ENCODE measurements at places on chromosomes 6 and 20. TPM values are rescaled to one million over a fixed set of nuclear protein-coding genes. Genes with fewer than 3 reads are reported as not detected.

DNA sequence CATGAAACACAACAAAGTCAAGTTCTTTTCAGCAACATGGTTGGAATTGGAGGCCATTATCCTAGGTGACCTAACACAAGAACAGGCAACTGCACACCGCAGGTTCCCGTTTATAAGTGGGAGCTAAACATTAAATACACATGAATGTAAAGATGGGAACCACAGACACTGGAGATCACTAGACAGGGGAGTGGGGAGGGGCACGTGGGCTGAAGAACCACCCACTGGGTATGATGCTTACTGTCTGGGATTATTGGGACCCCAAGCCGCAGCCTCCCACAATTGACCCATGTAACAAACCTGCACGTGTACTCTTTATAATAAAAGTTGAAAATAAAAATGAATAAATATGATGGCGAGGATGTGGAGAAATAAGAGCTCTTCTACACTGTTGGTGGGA, 8.6 kb upstream of the RAET1G start:
- H3K36me3 ChIP-seq, result no peaks in the 10 kb centered on the region
- no peaks in the 10 kb centered on the region for H3K4me1 ChIP-seq
- H3K27ac ChIP-seq, result no peak overlapping the region
- H3K4me3 ChIP-seq, result no peak overlapping the region
- peaks cover 48% of the 10 kb centered on the region for H3K27me3 ChIP-seq

DNA sequence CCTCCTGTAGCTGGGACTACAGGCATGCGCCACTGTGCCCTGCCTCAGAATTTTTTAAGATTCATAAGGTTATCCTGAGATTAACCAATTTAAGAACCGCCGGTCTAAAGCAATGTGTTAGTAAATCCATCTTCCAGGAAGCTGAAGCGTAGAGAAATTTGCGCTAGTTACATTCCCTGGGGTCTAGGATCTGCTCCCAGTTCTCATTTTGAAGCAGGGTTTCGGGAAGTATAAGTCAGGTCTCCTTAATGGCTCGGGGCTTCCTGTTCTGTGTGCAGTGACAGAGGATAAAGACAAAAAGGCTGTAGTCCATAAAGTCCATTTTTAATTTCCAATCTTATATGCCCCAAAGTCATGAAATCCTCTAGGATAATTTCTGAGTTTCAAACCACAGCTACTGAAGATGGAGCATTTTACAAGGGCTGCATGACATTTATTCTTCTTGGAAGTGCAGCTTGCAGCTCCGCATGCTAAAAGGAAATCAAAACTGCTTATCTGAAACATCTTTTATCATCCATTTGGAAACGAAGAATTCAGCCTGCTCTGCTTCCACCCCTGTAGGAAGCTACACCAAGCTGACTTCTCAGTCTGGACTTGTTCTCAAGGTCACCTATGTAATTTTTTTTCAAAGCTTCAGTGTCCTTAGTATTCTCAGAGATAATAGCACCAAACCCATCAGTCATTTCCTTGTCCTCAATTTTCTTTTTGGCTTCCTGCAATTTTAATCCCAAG, 326.1 kb downstream of the PRL start:
- H3K4me1 ChIP-seq, result peaks cover 9% of the 10 kb centered on the region
- H3K27ac ChIP-seq, result no peak overlapping the region
- H3K27me3 ChIP-seq, result no peaks in the 10 kb centered on the region

- no peak overlapping the region for H3K4me3 ChIP-seq
- H3K36me3 ChIP-seq, result peaks cover 2% of the 10 kb centered on the region
- H3K27me3 ChIP-seq, result no peaks in the 10 kb centered on the region
Observed at GRCh38 chr6:82958551-82958950, 107.1 kb downstream of the UBE3D start.

GRCh38 chr6:148608199-148608951, 138.5 kb upstream of the UST start:
- H3K4me1 ChIP-seq, result no peaks in the 10 kb centered on the region
- H3K27ac ChIP-seq, result no peak overlapping the region
- no peak overlapping the region for H3K4me3 ChIP-seq
- H3K27me3 ChIP-seq, result no peaks in the 10 kb centered on the region
- H3K36me3 ChIP-seq, result no peaks in the 10 kb centered on the region

GRCh38 chr20:37253087-37253486, 8.5 kb downstream of the GHRH start:
- no peak for DNase-seq
- H3K4me3 ChIP-seq, result no peak overlapping the region
- no peaks in the 10 kb centered on the region for H3K36me3 ChIP-seq
- H3K27me3 ChIP-seq, result peaks cover 2% of the 10 kb centered on the region

GRCh38 chr6:90093558-90094073, 199.3 kb downstream of the GJA10 start:
- peaks cover 6% of the 10 kb centered on the region for H3K27me3 ChIP-seq
- H3K27ac ChIP-seq, result no peak overlapping the region
- DNase-seq, result no peak
- H3K36me3 ChIP-seq, result no peaks in the 10 kb centered on the region
- no peak overlapping the region for H3K4me3 ChIP-seq

DNA sequence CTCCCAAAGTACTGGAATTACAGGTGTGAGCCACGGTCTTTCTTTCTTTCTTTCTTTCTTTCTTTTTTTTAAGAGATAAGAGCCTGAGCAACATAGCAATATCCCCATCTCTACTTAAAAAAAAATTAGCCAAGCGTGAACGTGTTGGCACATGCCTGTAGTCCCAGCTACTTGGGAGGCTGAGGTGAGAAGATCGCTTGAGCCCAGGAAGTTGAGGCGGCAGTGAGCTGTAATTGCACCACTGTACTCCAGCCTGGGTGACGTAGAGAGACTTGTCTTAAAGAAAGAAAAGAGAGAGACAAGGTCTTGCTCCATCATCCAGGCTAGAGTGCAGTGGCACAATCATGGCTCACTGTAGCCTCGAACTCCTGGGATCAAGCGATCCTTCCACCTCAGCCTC, 162.0 kb upstream of the MLN start:
- H3K4me3 ChIP-seq, result no peak overlapping the region
- peaks cover 9% of the 10 kb centered on the region for H3K27me3 ChIP-seq
- H3K27ac ChIP-seq, result no peak overlapping the region
- H3K36me3 ChIP-seq, result no peaks in the 10 kb centered on the region
- no peak for DNase-seq
- H3K4me1 ChIP-seq, result no peaks in the 10 kb centered on the region

GRCh38 chr6:11012976-11013720, 31.0 kb downstream of the ELOVL2 start:
- no peak overlapping the region for H3K27ac ChIP-seq
- no peak for DNase-seq
- no peaks in the 10 kb centered on the region for H3K36me3 ChIP-seq
- H3K4me1 ChIP-seq, result peaks cover 6% of the 10 kb centered on the region
- no peak overlapping the region for H3K4me3 ChIP-seq

DNA sequence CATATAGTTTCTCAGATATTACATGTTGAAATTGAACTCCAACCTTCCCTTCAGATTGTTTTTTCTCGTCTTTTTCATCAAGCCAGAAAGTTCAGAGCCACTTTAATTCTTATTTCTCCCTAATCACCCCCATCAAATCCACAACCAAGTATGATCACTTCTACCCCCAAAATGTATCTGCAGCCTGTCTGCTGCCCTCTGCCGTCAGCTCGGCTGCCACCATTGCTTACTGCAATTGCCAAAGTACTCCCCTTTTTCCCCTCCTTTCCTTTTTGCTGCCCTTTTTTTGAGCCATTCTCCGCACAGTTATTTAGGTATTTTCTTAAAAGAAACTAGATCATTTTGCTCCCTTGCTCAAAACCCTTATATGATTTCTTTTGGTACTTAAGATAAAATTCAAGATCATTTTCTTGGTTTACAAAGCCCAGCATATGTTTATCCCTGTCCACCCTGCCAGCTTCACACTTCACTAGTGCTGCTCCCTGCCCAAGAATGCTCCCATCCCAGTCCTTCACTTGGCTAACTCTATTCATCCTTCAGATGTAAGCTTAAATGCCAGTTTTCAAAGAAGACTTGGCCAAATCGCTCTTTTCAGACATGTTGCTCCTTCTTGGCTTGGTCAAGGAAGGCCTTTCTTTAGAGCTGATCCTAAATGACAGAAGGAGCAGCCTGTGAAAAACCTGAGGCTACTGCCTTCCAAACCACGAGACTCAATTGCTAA, 63.7 kb downstream of the SH3BGRL2 start:
- no peak overlapping the region for H3K27ac ChIP-seq
- peaks cover 4% of the 10 kb centered on the region for H3K36me3 ChIP-seq
- DNase-seq, result no peak
- H3K27me3 ChIP-seq, result no peaks in the 10 kb centered on the region
- no peaks in the 10 kb centered on the region for H3K4me1 ChIP-seq

The FAM217A gene
- total RNA-seq, result not detected

The AVP gene
- total RNA-seq, result not detected

The LSM14B gene
- 34.0 TPM for total RNA-seq

The MEP1A gene
- not detected for total RNA-seq

The GFOD1 gene
- 26.3 TPM for total RNA-seq

The MACROD2 gene
- total RNA-seq, result 0.97 TPM

Measured in endothelial cell of umbilical vein (primary cell).